ENCODE measurements at places on chromosomes 3 and 15.

- no peak for DNase-seq
Measured at GRCh38 chr3:119469418-119470189, 841 bp downstream of the POGLUT1 start.

DNA sequence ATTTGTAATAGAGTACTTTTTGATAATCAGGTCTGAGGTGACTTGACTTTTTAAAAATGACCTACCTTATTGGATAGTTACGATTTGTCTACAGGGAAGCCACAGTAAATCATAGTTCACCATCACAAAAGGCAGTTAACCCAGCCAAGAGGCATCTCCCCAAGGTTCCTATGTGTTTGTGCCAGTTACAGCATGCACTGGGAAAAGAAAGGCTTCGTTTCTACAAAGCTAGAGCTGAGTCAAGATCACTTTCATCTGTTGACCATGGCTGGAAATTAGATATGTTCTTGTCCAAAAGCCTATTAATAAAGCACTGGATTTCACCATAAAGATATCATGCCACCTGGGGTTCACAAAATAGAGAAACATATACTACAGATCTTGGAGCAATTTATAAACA, 139.9 kb downstream of the GREM1 start:
- no peak for DNase-seq

- no peak for DNase-seq
Measured at GRCh38 chr3:41202834-41203345, 3.6 kb downstream of the CTNNB1 start.

DNA sequence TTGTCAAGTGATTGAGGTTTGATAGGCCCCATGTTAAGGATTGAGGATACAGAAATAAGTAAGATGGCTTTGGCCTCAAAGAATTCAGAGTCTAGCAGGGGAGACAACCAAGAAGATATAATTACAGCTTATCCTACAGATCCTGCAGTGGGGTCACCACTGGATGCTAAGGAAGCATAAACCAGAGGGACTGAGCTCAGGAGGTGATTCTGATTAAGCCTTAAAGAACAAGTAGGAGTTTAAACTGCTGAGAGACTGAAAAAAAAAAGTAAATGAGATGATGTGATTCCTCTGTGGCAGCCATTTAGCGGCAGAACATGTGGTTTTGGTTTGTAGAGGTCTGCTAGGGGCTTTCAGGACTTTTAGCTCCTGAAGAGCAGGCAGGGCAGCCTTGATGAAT, 72.1 kb upstream of the ROPN1 start:
- no peak for DNase-seq

GRCh38 chr15:20646529-20647142, 105.0 kb upstream of the GOLGA6L6 start:
- DNase-seq: no peak

DNA sequence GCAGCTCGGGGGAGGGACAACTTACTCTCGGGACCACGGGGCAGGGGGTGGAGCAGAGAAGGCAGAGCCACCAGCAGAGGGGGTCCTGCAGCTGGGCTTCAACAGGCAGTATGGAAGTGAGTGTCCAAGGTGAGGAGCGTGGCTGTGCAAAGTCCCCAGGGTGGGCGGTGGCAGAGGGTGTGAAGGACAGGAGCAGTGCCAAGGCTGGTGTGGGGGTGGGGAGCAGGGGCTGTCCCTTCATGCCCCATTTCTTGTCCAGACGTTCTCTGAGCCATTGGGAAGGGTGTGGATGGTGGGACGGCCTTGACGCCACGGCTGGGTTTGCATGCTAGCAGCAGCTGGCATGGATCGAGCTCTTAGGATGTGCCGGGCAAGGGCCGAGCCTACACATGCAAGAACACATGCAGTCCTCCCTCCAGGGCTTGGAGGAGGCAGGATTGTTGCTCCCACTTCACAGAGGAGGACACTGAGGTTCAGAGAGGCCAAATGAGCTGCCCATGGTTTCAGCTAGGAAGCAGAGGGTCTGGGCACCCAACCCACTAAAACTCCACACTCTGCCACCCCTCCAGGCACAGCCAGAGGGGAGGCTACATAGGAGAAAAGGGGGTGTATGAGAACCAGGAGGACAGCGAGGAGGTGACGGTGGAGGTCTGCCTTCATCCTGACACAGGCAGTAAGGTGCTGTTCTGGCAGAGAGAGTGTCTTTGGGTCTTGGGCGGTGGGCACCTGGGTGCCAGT, 93.6 kb downstream of the TBC1D2B start:
- DNase-seq: no peak

GRCh38 chr3:105119801-105120340, 246.8 kb upstream of the ALCAM start:
- no peak for DNase-seq

- DNase-seq: no peak
Measured at GRCh38 chr15:40028853-40029252, 10.1 kb downstream of the SRP14 start.

DNA sequence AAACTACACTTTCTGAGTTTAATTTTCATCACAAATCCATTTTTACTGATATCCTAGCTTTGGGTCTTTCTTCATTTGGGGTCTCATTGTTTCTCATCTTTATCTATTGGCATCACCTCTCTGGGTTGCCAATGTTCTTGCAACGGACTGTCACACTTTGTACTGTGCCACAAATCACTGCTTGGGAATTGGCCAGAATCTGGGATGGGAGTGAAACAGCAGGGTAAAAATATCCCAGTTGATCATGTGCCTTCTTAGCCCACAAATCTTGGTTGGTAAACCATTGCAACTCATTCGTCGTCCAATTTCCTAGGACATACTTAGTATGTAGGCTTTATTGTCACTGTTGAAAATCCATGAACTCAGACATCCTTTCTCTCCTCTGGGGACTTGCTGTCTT, 698.5 kb downstream of the OTOL1 start:
- no peak for DNase-seq

DNA sequence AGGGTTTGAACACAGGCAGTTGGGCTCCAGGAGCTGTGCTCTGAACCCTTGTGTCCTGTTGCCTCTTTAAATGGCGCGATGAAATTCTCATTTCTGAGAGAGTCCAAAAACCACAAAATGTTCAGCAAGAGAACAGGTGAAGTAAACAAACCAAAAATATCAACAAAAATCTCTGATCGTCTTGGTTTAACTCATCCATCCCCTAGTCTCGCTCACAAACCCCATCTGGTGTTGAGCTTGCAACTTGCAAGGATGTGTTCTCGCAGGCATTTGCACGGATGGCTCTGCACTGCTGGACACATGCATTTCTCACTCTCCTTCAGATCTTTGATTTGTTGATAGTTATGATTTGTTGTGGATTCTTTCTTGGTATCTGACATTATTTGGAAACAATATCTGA, 31.1 kb downstream of the FAH start:
- DNase-seq: no peak

DNA sequence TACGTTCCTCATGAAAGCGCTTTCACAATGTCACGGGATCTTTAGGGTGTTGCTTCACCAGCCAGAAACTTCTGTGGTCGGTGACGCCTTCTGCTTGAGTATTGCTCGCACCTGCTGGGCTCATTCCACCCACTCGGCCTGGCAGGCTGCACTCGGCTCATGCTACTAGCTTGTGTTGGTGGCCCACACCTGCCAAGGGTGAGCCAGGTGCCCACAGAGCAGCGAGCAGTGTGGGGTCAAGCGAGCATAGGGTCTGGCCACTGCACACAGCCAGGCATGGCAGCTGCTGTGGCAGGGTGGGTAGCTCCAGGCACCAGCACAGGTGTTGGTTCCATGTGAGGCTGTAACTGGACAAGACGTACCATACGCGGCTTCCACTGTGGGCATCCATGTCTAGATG, 202.9 kb upstream of the CADM2 start:
- DNase-seq: no peak

GRCh38 chr15:26157081-26157480, 294.0 kb upstream of the ATP10A start:
- no peak for DNase-seq

DNA sequence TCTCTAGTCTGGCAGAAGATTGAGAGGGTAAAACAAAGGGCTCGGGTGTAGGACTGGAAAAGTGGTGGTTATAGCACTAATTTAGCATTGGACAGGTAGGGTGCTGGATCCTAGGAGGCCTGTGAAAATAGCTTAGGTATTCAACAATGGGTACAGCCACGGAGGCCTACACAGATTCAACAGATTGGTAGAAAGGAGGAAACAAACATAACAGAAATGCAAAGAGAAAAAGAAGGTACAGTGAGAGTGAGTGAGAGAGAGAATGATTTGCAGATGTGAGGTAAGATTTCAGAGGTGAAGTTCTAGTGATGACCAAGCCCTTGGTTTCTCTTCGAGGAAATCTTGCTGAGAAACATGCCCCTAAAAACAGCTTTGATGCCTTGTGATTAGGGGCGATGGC, 37.9 kb downstream of the ADIPOQ start:
- no peak for DNase-seq

- DNase-seq: no peak
Measured at GRCh38 chr3:126542340-126543241, 16.1 kb downstream of the C3orf22 start.

- DNase-seq: no peak
Measured at GRCh38 chr3:186879781-186880180, 37.3 kb downstream of the ADIPOQ start.

- DNase-seq: no peak
Measured at GRCh38 chr15:66388043-66388363, 1.3 kb downstream of the MAP2K1 start.

DNA sequence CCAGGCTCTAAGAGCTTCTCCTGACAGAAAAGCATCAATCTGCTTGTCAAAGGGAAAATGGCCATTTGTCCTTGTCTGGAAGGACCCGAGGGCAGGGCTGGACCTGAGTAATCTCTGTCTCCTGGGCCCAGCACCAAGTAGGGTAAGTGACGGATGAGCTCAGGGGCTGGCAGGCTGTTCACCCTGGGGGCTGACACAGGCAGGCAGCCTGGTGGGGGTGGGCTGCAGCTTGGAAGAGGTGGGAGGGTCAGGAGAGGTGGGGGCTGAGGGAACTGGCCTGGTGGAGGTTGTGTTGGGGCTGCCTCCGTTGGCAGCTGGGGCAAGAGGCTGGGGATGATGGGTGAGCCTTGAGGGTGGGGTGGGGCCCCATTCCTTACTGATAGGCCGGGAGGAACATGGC, 42.3 kb upstream of the ADPGK start:
- DNase-seq: no peak

DNA sequence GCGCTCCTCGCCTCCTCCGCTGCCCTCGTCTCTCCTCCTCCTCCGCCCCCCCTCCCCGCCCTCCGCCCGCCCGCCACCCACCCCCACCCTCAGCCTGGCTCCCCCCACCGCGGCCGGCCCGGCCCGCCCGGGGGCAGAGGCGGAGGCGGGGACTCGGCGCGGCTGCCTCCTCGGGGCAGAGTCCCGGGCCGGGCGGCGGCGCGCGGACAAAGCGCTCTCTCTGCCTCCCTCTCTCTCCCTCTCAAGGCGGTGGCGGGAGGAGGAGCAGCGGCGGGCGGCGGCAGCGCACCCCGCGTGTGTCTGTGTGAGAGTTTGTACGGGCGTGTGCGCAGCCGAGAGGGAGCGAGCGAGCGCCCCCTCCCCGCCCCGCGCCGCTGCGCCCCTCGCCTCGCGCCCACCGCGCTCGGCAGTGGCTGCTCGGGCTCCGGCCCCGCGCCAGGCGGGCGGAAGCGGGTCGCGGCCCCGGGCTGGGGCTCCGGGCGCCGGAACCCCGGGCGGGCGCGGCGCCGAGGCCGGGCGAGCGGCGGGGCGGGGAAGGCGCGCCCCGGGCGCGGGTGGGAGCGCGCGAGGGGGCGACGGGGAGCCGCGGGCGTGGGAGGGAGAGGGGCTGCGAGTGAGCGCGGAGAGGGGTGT, at the start of gene IGF2BP2:
Gene IGF2BP2, minus strand, starts transcription at position 37 of the 633 bp plus-strand sequence. CDS start 82 bp downstream, outside the sequence.
- peak; percentile 40 for DNase-seq

GRCh38 chr15:100253640-100254039, 88.1 kb downstream of the ADAMTS17 start:
- no peak for DNase-seq

DNA sequence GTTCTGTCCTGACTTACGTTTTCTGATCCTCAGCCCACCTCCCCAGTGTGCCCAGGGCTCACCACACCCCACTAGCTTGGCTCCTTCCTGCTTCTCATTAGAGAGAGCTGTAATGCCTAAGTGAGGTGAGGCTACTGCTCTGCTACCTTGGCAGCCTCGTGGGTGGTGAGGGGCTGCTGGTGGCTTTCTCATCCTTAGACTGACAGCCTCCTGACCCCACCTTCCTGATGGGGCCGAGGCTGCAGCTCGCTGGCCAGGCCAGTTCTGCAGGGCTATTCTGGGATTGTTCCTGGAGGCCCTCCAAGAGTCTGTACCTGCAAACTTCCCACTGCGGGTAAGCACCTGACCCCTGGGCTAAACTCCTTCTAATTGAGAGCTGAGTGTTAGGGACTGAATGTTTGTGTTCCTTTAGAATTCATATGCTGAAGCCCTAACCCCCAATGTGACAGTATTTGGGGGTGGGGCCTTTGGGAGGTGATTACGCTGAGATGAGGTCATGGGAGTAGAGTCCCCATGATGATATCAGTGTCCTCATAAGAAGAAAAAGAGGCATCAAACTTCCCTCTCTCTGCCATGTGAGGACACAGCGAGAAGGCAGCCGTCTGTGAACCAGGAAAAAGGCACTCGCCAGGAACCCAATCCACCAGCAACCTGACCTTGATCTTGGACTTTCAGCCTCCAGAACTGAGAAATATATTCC, 38.1 kb upstream of the IQSEC1 start:
- DNase-seq: no peak

DNA sequence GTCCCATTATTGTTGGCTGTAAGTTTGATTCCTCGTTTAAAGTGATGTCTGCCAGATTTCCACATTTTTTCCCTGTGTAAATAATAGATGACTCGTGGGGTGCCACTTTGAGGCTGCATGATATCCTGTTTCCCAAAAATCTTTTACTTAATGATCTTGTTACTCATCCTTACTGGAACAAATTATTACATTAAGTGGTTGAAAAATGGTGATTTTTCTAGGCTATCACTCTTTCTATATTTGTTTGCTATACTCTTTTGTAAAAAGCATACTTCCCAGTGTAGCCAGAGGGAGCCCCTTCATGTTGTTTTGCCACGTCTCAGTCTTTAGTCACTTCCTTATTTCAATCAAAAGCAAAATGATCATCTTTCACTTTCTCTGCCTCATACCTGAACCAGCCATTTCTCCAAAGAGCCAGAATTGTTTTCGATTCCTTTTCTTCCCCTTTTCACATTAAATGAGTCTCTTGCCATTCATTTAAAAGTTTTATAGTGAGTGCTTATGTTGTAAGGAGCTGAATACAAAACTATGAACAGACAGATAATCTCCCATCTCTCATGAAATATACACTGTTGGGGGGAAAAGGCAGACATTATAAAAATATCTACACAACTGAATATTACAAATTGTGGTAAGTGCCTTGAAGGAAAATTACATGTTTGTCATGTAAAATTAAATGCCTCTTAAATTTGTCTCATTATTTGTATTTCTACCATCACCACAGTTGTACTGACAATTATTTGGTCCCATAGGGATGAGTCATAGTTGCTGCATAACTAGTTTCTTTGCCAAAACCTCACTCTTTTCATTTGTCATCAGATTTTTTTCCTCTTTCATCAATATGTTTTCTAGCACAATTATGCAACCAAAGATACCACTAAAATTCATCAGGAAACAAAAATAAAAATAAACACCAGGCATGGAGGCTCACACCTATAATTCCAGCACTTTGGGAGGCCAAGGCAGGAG, 41.5 kb downstream of the ADGRG7 start:
- no peak for DNase-seq

All from activated CD4-positive, alpha-beta T cell treated with anti-CD3 and anti-CD28 coated beads, Interleukin-2, amount 50 U/mL, for 4 hours (primary cell).